ENCODE measurements at places on chromosomes 5 and 9.

DNA sequence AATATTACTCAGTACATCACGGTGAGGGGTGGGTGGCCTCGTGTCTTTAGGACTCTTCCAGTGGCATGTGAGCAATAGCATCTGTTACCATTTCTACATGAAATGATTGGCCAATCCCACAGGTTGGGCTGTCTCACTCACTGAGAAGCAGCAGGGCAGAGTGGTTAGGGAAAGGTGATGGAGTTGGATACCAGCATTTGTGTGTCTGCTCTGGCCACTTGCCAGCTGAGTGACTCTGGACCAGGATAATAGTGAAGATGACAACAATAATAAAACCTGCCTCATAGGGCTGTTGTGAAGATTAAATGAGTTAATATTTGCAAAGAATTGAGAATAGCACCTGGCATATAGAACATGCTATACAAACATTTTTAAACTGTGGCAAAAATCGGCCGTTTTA lies 42.0 kb downstream of the IQGAP2 start:
- no peak for DNase-seq
- H3K27ac ChIP-seq, result no peak overlapping the region
- H3K4me3 ChIP-seq, result no peak overlapping the region
- H3K36me3 ChIP-seq, result peaks cover 40% of the 10 kb centered on the region
- no peaks in the 10 kb centered on the region for H3K27me3 ChIP-seq

- peaks cover 10% of the 10 kb centered on the region for H3K4me1 ChIP-seq
- no peak overlapping the region for H3K27ac ChIP-seq
- DNase-seq, result peak; percentile 19
- H3K27me3 ChIP-seq, result no peaks in the 10 kb centered on the region
- peaks cover 18% of the 10 kb centered on the region for H3K36me3 ChIP-seq
Observed at GRCh38 chr9:92723299-92723625, 41.4 kb downstream of the BICD2 start.

- no peaks in the 10 kb centered on the region for H3K36me3 ChIP-seq
- DNase-seq, result no peak
- H3K27me3 ChIP-seq, result no peaks in the 10 kb centered on the region
- no peak overlapping the region for H3K4me3 ChIP-seq
Observed at GRCh38 chr5:105054406-105054805, 1491.8 kb upstream of the NUDT12 start.

DNA sequence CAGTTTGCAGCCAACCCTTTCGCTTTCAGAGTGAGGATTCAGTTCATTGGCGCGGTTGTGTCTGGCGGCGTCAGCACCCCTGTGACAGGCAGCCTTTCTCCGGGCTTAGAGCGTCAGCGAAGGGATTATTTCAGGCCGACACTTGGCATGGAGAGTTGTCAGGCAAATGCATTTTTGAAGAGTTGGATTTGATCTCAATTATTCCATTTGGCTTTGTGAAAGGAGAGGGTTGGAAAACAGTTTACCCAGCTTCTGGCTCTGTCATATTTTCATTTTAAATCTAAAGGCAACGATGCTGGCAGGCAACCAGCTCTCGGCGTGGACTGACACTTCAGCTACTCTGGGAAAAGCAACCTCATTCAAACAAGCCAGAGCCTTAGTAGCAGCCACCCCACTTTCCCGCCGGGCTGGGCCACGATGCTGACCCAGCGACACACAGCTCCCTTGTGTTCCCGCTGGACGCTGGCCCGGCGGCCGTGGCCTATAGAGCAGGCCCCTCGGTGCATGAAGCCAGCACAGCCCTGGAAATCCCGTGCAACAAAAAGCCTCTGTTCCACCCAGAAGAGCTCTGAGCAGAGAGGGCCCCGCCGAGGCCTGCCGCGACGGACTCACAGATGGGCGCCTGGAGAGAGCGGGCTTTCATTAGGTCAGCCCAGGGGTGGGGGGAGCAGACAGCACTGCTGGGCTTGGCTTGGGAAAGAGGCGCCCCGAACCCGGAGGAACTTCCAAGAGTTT lies 28.9 kb upstream of the LPCAT1 start:
- no peak overlapping the region for H3K4me3 ChIP-seq
- H3K4me1 ChIP-seq, result no peaks in the 10 kb centered on the region
- no peaks in the 10 kb centered on the region for H3K36me3 ChIP-seq
- no peaks in the 10 kb centered on the region for H3K27me3 ChIP-seq
- DNase-seq, result peak; percentile 31
